Diencephalon (tissue), 1 donor: ENCODE measurements at places on chromosomes 11 and 22. TPM values are rescaled to one million over a fixed set of nuclear protein-coding genes. Genes with fewer than 3 reads are reported as not detected.

The POU2AF3 gene
- 0.69 TPM for total RNA-seq

The SPTBN2 gene
- total RNA-seq, result 97.3 TPM

The PAX6 gene
- 14.8 TPM for total RNA-seq

The KCNK4 gene
- 7.2 TPM for total RNA-seq

The SYT12 gene
- 6.0 TPM for total RNA-seq
